ENCODE measurements at places on chromosomes 12 and 14.

GRCh38 chr14:89708982-89709625 lies 245.4 kb downstream of the EFCAB11 start:
- no peak for DNase-seq

GRCh38 chr14:92846162-92846897 lies 52.2 kb downstream of the GOLGA5 start:
- DNase-seq, result no peak

DNA sequence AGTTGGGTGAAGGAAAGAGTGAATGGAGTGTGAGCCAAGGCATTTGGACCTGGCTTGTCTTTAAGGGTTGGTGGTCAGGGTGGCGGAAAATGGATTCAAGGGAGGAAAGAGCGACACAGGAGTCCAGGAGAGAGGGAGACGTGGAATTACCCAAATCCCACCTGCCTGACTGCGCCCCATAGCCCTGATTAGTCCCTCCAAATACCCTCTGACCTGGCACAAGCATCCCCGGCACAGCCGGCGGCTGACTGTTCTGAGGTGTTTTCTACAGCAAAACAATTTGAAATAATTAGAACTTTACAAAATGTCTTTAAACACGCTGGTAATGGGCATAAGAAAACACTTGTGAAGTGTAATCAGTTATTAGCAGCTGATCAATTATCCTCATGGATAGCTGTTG lies 175.8 kb downstream of the PHETA1 start:
- DNase-seq, result no peak

GRCh38 chr12:110123919-110124268 lies 263 bp upstream of the IFT81 start:
- no peak for DNase-seq

GRCh38 chr12:40701756-40702155 lies 9.5 kb downstream of the CNTN1 start:
- no peak for DNase-seq

DNA sequence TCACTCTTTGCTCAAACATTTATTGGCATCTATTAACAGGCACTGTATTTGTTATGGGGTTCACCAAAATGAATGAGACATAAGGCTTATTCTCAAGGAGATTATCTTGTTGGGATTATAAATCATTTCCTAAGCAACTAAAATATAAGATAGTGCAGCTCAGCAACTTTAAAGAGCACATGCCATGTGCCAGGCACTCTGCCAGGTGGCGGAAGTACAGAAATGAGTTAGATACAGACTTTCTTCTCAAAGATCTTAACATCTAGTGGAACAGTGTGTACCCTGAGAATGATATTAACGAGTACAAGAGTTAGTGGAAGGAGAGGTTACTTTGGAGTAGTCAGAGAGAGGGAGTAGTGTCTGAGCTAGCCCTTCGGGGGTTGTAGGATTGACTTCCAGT lies 28.4 kb upstream of the TOMM20L start:
- DNase-seq, result no peak
